ENCODE measurements at places on chromosomes 6 and 20.

DNA sequence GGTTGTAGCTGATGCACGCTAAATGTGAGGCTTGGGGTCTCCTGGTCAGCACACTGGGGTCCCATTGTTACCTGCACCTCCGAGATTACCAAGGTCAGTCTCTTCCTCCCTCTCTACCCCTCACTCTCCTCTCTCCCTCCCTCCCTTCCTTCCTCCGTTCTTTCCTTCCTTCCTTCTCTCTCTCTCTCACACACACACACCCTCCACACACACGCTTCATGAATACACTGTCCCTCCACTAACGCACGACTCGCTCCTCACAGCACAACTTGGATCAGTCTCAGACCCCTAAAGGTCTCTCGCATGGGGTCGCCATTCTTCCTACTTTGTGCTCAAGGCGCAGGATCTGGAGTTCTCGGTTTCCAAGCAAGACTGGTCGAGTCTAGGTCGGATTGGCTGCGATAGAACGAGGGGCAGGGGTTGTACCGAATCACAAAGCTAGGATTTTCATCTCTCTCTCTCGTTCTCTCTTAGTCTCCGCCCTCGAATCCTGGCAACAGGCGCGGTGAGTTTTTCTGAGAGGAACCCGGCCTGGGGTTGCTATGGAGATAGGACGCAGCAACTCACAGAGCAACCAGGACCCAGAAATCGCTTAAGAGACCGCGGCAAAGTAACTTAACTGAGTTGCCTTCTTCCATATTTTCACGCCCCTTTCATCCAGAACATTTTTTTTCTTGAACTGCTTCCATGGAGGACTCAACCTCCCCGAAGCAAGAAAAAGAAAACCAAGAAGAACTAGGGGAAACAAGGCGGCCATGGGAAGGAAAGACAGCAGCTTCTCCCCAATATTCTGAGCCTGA lies at the start of gene RSPH4A:
Gene RSPH4A (plus strand): TSS at position 543 of the 800 bp plus-strand sequence. CDS start 145 bp downstream, at position 688.
- peak; percentile 93 for DNase-seq

DNA sequence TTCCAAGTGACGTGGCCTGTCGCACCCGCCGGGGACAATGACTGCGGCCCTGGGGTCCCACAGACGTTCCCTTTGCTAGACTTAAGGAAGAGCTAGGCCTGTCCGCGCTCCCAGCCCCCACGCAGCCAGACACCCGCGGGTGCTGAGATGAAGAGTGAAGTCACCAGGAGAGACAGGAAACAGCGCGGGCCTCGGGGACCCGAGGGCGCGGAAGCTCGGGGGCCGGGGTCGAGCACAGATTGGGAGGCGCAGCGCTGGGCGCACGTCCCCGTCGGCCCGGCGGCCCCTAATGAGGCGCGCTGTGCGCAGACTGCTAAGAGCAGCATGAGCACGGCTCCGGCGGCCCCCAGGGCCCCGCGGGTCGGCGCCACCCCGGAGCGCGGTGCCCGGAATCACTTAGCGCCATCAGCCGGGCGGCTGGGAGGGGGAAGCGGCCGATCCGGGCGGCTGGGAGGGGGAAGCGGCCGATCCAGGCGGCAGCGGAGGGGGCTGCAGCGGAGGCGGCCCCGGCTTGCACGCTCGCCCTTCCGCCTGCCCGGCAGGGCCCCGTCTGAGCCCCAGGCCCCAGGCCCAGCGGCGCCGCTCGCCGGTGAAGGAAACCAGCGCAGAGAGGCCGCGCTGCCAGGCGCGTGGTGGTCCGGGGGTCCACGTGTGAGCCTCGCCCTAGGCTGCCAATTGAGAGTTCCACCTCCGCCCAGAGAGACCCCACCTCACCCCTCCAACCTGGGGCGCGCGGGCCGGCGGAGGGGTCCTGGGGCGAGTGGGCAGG lies 8.3 kb upstream of the AVP start:
- no peak for DNase-seq

DNA sequence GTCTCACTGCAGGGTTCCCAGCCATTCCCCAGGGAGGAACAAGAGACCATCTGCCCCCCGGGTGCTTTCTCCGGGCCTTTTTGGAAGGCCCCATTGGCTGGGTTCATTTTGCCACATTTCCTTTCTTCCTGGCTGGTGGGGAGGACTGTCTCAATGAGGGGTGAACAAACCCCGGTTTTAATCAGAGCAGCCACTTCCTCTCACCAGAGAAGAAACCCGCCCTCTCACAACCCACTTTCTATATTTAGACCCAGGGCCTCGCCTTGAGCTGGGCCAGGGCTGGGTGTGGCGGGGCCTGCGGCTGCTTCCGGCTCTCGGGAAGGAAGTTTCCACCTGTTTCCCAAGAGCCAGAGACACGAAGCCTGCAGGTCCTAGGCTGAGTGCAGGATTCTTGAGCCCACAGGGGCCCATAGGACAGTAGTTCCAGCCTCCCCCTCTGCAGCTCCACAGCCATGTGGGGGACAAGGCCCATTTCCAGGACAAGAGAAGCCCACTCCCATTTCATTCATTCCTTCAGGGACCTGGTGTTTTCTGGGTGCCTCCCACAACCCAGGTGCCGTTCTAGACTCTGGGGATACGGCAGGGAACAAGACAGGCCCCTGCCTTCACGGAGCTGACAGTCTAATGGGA lies 41.8 kb downstream of the RBM38 start:
- no peak for DNase-seq

DNA sequence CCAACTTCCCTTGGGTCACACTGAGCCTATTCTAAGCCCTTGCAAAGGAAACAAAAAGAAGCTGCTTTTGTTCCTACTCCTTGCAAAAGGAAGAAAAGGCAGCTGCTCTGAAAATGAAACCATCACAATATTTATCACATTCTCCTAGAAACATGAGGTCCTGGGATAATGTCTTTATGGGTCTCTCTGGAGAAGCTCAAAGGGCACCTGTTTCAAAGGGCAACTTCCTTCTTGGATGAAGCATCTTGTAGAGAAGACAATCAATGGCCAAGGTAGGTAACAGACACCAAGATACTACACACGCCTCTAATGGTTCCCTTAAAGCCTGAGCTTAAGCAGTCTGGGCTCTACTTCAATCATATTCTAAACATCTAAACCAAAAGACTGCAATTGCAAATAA lies 10.4 kb downstream of the ELOVL5 start:
- no peak for DNase-seq

DNA sequence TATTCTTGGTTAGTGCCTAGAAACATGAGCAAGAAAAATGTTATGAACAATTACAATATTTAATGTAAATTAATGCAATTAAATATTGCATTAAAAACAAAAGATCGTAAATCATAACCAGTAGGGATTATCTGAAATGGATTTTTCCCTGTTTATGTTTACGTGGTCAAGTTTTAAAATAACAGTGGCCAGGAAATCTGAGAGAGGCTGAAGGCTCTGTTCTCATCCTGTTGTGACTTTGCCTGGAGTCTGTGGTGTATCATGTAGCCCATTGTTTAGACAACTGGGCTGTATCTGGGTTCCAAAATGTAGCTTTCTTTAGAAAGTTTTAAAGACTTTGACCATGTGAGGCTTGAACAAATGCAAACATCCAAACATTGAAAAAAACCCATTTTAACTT lies 2.4 kb downstream of the MYO6 start:
- no peak for DNase-seq

DNA sequence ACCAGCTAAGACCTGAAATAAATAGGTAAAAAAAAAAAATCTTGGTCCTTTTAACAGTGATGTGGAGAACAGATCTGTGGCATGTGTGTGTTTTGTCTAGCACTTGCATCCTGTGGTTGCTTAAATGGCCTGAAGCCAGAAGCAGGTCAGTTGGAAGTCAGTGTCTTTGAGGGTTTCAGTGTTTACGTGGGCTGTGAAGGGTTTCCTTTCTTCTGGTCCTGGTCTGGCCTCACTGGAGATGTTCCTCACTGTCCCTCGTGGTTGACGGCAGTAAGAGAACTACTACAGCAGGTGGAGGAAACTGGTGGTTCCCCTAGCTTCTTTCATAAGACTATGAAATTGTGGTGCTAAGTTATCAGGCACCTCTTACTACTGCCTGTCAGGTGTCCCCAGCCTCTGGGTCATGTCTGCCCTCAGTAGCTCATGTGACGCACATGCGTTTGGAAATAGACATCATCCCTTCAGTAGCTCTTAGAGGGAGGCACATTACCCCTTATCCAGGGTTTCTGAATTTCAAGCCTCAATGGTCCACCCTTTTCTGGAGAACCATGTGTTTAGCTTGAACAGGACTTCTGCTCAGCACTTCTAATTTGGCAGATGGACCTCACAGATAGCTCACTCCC lies 59.4 kb upstream of the SCP2D1 start:
- DNase-seq, result no peak

DNA sequence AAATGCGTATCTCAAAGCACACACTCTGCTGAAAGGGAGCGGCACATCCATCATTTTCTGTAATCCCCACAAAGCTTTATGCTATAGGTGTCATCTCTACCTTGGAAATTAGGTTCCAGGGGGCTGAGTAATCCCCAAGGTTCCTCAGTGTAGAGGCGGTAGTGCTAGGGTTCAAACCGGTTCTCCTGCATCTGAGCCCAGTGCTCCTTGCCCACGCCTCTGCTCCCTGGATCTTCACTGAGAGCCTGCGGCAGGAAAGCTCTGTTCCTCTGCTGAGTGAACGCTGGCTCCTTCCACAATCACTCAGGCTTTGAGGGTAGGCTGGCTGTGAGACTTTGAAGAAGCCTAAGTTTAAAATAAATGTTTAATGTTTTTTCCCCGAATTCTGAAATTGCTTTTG lies 24.9 kb downstream of the SLC22A23 start:
- DNase-seq, result no peak

GRCh38 chr20:4082406-4083097 lies 67.2 kb upstream of the RNF24 start:
- no peak for DNase-seq

DNA sequence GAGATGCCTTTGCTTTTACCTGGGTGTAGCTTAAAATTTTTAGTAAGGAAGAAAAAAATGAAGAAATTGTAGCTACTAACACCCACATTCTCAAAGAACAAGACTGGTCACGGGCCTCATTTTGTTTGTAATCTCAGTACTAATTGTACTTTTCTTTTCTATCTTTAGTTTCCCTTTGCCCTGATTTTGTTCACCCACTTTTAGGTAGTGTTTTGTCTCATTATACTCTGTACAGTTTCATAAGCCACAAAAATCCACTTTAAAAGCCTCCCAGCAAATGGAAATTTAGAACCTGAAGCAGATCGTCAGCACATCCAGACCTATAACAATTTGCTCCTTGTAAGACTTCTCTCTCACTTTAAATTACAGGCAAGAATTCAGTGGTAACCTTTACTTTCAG lies 43.3 kb downstream of the TP53INP2 start:
- no peak for DNase-seq

GRCh38 chr20:15316556-15316955 lies 979.1 kb upstream of the FLRT3 start:
- no peak for DNase-seq

- DNase-seq, result no peak
These were observed 64.3 kb upstream of the AFDN start for GRCh38 chr6:167762259-167762962.

- DNase-seq, result no peak
These were observed 33.9 kb downstream of the ITPR3 start for GRCh38 chr6:33654831-33655554.

DNA sequence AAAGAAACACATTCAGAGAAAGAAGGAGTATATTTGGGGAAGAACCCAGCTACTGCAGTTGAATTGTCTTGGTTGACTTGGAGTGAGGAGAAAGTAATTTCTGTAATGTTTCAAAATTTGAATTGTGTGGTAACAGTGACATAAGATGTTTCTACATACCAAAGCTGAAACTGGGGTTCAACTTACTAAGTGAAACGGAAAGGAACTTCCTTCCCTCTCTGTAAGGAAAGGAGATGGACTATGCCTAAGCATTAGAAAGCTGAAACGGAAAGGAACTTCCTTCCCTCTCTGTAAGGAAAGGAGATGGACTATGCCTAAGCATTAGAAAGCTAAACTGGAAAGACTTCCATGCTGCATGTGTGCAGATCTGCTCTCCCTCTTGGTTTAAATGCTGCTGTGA lies 46.0 kb downstream of the HUS1B start:
- DNase-seq, result no peak

- no peak for DNase-seq
These were observed 53.0 kb upstream of the NOP56 start for GRCh38 chr20:2599288-2600006.

- DNase-seq, result no peak
These were observed 42.6 kb downstream of the MAP1LC3A start for GRCh38 chr20:34600892-34601653.

DNA sequence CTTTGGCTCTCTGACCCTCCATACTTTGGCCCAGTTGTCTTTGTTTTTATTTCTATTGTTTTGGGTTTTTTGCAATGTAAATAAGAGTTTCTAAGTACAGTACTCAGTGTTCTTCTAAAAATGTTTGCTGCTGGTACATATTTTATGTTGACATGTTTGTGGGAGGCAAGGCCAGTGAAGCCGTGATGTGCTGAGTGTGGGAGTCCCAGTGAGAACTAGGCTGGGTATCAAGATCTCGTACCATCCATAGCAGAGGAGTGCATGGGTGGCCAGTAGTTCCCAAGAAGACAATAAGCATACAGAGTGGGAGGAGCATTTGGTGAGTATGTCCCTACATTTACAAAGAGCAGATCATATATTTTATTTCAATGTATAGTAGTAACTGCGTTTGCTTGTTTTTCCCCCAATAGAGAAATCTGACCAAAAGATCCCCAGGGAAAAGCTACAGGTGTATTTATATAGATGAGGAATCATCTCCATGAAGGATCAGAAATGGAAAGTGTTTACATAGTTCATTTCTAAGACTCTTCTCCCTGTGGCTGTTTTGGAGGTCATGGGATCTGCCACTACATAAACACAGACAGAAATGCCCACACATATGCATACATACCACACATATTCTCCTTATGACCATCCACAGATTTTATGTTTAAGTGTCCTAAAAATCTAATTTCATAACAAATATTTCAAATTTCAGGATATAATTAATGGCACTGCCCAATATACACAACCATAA lies 285.9 kb downstream of the ALDH8A1 start:
- DNase-seq, result no peak

DNA sequence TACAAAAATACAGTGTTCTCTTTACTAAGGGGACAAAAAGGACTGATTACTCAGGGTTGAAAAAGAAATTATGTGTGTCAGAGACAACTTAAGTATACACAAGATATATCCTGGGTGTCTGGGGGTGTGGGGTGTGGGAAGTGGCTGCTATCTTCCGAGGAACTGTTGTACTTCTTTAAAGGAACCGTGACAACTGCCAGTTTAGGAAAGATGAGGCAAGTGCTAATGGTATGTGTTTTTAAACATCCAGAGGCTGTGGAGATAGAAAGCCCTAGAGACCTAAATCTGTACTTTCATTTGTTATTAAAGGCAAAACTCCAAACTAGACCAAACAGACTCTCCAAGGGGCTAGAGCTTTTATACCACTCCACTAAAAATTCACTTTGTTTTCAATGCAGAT lies 95.6 kb downstream of the SNAP25 start:
- DNase-seq, result no peak

GRCh38 chr6:166667796-166668610 lies 41.0 kb upstream of the RPS6KA2 start:
- no peak for DNase-seq

- no peak for DNase-seq
These were observed 46.1 kb downstream of the POU3F2 start for GRCh38 chr6:98880486-98880885.

GRCh38 chr6:28981833-28982475 lies 23.2 kb downstream of the ZNF311 start:
- peak; percentile 76 for DNase-seq

GRCh38 chr6:166551754-166552495 lies 34.6 kb downstream of the RAMACL start:
- no peak for DNase-seq

- DNase-seq, result no peak
These were observed 10.2 kb upstream of the FOXF2 start for GRCh38 chr6:1379017-1379787.

Measured in NCI-H526 treated with DMSO at 0.1 percent for 48 hours (cell line).